T-cell (primary cell): ENCODE measurements at places on chromosomes 4 and X.

DNA sequence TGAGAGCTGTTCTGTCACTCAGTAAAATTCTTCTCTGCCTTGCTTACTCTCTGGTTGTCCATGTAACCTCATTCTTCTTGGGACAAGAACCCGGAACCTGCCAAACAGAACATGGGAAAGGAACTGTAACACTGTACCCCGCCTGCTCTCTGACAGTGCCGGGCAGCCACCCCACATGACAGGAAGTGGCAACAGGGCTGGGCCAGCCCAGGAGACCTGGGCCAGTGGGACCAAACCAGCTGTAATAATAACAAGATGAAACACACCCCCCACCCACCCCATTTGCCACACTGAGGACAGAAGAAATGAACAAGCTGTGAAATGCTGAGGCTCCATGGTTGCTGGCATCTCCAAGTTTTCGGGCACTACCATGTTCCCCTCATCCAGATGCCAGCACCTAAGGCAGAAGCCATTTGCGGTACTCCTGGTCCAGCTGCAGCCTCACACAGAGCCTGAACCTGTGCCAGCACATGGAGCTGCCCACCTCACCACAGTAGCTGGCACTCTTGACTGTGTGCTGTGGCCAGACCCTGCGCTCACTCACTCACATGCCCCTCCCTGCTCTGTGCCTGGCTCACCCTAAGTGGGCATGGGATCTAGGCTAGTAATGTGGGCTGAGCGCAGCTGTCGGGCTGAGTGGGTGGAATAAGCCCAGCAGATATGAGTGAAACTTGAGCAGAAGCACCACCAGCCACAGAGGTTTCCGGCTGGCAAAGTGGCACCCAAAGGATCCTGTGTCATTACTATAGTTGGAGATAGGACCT is 126.2 kb upstream of the UGT8 start:
- no peak overlapping the region for H3K27ac ChIP-seq
- H3K27me3 ChIP-seq: peaks cover 7% of the 10 kb centered on the region
- no peak overlapping the region for H3K4me3 ChIP-seq
- no peak for DNase-seq
- H3K36me3 ChIP-seq: no peaks in the 10 kb centered on the region

DNA sequence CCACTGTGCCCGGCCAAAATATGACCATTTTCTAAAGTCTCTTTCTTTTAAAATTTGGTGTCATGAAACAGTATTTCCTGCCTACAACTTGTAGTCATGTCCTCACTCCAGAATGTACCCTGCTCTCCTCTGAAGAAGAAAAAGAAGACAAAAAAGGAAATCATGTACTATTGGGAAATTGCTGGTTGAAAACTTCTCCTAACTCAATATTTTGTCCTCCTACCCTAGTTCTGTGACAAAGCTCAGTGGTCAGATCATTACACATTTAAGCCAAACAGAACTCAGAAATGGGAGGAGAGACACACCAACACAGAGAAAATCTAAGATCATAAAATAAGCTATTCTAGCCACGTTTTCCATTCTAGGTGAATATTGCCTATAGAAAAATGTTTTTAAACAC is 127.7 kb downstream of the IRF2 start:
- H3K4me3 ChIP-seq: no peak overlapping the region
- H3K36me3 ChIP-seq: no peaks in the 10 kb centered on the region
- H3K27me3 ChIP-seq: no peaks in the 10 kb centered on the region
- peaks cover 3% of the 10 kb centered on the region for H3K4me1 ChIP-seq

DNA sequence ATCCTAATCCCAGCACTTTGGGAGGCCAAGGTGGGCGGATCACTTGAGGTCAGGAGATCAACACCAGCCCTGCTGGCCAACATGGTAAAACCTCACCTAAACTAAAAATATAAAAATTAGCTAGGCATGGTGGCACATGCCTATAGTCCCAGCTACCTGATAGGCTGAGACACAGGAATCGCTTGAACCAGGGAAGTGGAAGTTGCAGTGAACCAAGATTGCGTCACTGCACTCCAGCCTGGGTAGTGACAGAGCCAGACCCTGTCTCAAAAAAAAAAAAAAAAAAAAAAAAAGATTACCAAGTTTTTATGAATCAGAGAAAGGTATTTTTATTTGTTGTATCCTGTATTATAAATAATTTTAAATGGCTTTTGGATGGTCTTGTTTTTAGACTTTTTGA is 15.1 kb downstream of the TRAPPC11 start:
- H3K27me3 ChIP-seq: no peaks in the 10 kb centered on the region
- no peaks in the 10 kb centered on the region for H3K36me3 ChIP-seq
- no peak overlapping the region for H3K4me3 ChIP-seq
- no peak for DNase-seq

GRCh38 chrX:734362-734761 is 103.8 kb downstream of the SHOX start:
- no peak for DNase-seq
- H3K4me3 ChIP-seq: no peak overlapping the region
- H3K27me3 ChIP-seq: no peaks in the 10 kb centered on the region
- no peaks in the 10 kb centered on the region for H3K36me3 ChIP-seq
- H3K4me1 ChIP-seq: no peaks in the 10 kb centered on the region

DNA sequence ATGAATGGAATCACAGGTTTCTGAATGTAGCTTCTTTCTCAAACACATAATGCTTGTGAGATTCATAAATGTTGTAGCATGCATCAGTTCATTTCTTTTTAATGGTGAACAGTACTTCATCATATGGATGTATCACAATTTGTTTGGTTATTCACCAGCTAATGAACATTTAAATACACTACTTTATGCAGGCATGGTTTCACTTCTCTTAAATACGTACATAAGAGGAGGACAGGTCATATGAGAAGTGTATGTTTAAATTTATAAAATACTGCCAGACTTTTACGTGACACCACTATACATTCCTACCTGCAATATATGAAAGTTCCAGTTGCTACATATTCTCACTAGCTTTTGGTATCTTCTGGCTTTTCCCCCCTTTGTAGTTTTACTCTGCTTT is 65.4 kb downstream of the ANKRD17 start:
- no peak overlapping the region for H3K27ac ChIP-seq
- no peaks in the 10 kb centered on the region for H3K27me3 ChIP-seq
- H3K4me1 ChIP-seq: no peaks in the 10 kb centered on the region
- no peaks in the 10 kb centered on the region for H3K36me3 ChIP-seq
- H3K4me3 ChIP-seq: no peak overlapping the region
- no peak for DNase-seq

DNA sequence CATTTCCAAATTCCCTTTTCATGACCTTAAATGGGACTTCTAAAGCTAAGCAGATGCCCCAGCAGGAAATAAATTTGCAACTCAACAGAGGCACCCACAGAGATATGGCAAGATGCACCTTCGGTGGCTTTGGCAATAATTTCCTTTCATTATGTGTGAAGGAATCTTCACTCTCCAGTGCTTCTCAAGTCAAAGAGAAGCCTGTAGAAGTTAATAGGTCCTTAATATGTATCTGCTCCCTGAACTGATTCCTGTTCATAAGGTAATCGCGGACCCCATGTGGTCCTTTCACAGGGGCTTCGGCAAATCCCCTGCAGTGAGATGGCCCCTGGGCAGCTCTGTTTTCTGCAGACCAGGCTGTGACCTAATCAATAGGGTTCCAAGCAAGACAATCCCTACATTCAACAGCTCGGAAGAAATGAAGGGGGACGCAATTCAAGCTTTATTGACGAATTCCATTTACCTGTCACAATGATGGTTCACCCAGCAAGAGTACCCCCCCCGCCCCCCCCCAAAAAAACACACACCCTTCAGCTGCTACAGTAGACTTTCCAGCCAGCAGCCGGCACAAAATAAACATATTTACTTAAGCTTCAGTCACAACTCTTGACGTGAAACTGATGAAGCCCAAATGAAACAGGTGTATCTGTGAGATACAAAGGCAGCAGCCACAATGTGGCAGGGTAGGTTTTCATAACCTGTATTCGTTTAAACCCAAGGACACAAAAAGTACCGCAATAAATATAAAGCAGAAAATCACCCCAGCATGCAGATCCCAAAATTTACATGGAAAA is 35.3 kb downstream of the FAT1 start:
- no peak for DNase-seq
- no peaks in the 10 kb centered on the region for H3K4me1 ChIP-seq
- H3K36me3 ChIP-seq: no peaks in the 10 kb centered on the region
- H3K4me3 ChIP-seq: no peak overlapping the region

GRCh38 chrX:72308566-72309296 is 3.0 kb upstream of the CITED1 start:
- peaks cover 40% of the 10 kb centered on the region for H3K4me1 ChIP-seq
- H3K27me3 ChIP-seq: peaks cover 54% of the 10 kb centered on the region

- no peaks in the 10 kb centered on the region for H3K4me1 ChIP-seq
- no peak overlapping the region for H3K4me3 ChIP-seq
- H3K27me3 ChIP-seq: no peaks in the 10 kb centered on the region
- no peak for DNase-seq
Observed at GRCh38 chr4:186772936-186773487, 49.4 kb upstream of the FAT1 start.

- no peak overlapping the region for H3K4me3 ChIP-seq
- no peak overlapping the region for H3K27ac ChIP-seq
- H3K27me3 ChIP-seq: peaks cover 3% of the 10 kb centered on the region
- DNase-seq: no peak
- no peaks in the 10 kb centered on the region for H3K36me3 ChIP-seq
Observed at GRCh38 chr4:53535567-53535966, 55.7 kb downstream of the LNX1 start.

GRCh38 chrX:108299101-108299591 is 139.1 kb downstream of the COL4A6 start:
- H3K27ac ChIP-seq: no peak overlapping the region
- no peaks in the 10 kb centered on the region for H3K27me3 ChIP-seq
- no peaks in the 10 kb centered on the region for H3K36me3 ChIP-seq
- H3K4me3 ChIP-seq: no peak overlapping the region

DNA sequence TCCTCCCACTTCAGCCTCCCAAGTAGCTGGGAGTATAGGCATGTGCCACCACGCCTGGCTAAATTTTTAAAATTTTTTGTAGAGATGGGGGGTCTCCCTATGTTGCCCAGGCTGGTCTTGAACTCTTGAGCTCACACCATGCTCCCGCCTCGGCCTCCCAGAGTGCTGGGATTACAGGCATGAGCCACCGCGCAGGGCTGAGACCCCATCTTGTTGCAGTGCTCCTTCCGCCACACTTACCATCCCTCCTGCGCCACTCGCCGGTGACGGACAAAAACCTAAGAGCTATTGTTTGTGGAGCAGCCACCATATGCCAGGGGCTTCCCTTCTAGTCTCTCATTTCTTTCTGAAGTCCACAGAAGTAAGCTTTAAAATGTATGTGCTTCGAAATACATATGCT is 34.5 kb downstream of the NSG1 start:
- no peak overlapping the region for H3K27ac ChIP-seq
- H3K4me1 ChIP-seq: peaks cover 23% of the 10 kb centered on the region
- H3K27me3 ChIP-seq: no peaks in the 10 kb centered on the region
- no peak for DNase-seq
- H3K4me3 ChIP-seq: no peak overlapping the region

GRCh38 chr4:44494810-44495701 is 46.4 kb upstream of the KCTD8 start:
- no peaks in the 10 kb centered on the region for H3K36me3 ChIP-seq
- H3K4me1 ChIP-seq: no peaks in the 10 kb centered on the region
- DNase-seq: no peak
- no peak overlapping the region for H3K4me3 ChIP-seq
- H3K27ac ChIP-seq: no peak overlapping the region
